ENCODE measurements at places on chromosomes 12 and 14.
A peak's percentile ranks its signal among the peaks of the same experiment; 100 is the strongest.

GRCh38 chr14:57275023-57275664, 6.4 kb downstream of the AP5M1 start:
- DNase-seq = no peak

GRCh38 chr12:129331356-129332085, 478.2 kb downstream of the GLT1D1 start:
- no peak for DNase-seq

DNA sequence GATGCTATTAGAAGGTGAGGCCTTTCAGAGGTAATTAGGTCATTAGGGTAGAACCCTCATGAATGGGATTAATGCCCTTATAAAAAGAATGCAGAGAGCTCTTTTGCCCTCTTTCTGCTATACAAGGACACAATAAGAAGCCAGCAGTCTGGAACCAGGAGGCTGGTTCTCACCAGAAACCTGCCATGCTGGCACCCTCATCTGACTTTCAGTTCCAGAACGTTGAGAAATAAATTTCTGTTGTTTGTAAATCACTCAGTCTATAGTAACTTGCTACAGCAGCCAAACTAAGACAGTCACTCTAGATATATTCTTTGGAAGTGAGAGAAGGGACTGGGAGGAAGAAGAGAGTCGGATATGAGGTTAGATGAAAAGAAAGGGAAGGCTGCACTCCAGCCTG, 125.0 kb upstream of the MYF6 start:
- DNase-seq = no peak

DNA sequence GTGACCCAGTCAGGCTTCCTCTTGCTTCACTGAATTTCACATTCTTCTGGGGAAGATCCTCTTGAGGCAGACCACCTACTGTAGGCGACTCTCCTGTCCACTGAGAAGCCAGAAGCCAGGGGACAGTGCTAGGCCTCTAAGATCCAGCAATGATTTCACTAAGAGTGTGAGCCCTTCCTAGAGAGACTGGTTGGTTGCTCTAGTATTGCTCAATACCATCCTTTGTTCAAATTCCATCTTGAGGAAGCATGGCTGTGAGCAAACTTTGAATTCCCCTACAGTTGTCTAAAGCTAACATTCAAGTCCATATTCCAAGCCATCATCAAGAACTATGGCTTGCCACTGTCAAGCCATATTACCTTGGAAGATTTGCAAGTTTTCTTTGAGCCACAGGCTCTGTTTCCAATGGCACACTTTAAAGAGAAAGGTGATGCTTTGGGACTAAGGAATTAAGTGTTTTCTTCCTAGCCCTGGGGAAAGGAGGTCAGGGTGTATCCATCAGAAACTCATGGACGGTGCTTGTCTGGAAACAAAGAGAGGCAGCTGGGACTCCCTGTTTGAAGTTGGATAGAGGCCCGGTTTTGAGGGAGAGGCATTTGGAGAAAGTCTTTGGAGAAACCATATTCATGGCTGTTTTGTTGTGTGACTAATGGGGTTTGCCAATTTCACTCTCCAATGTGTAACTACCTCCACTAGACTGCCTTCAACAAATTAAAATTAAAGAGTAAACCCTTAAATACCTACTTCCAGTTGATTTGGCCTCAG, 1217.9 kb downstream of the VRK1 start:
- DNase-seq = no peak

GRCh38 chr12:45010059-45010458, 40.8 kb downstream of the DBX2 start:
- DNase-seq = no peak

GRCh38 chr14:91580876-91581577, 70.9 kb upstream of the PPP4R3A start:
- DNase-seq = no peak

GRCh38 chr12:118328486-118329330, 44.0 kb downstream of the TAOK3 start:
- no peak for DNase-seq

DNA sequence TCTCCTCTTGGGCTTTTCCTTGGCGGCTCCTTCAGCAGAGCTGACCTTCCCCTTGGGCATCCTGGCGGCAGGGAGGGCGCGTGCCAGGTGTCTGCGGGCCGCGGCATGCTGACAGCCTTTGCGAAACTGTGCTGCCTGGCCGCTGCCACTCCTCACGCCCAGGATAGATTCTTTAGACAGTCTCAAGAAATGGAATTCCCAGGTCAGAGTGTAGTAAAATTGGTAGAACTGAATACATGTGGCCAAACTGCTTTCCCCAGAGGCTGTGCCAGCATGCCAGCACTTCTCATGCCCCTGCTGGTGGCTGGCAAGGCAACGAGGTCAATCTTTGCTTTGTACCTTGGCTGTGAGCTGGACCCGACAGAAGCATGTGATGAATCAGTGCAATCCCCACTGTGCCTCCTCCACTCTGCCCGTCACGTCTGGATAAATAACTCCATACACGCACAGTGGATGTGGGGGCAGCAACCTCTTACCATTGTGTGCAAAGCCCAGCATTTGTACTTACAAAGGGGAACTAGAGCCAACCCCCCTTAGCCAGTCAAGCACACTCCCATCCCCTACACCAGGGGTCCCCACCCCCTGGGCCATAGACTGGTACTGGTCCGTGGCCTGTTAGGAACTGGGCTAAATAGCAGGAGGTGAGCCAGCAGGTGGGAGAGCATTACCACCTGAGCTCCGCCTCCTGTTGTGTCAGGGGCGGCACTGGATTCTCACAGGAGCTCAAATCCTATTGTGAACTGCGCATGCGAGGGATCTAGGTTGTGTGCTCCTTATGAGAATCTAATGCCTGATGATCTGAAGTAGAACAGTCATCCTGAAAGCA, 90.9 kb downstream of the ACTN1 start:
- DNase-seq = no peak

GRCh38 chr12:51895378-51896135, 7.7 kb downstream of the ANKRD33 start:
- DNase-seq = no peak

DNA sequence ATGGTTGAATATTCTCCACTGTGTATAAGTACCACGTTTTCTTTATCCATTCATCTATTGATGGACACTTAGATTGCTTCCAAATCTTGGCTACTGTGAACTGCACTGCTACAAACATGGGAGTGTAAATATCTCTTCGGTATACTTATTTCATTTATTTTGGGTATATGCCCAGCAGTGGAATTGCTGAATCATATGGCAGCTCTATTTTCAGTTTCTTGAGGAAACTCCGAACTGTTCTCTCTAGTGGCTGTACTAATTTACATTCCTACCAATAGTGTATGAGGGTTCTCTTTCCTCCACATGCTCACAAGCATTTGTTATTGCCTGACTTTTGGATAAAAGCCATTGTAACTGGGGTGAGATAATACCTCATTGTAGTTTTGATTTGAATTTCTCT, 623.1 kb upstream of the LRFN5 start:
- DNase-seq = no peak

- DNase-seq = no peak
These were observed 28.5 kb downstream of the YARS2 start for GRCh38 chr12:32727237-32727636.

DNA sequence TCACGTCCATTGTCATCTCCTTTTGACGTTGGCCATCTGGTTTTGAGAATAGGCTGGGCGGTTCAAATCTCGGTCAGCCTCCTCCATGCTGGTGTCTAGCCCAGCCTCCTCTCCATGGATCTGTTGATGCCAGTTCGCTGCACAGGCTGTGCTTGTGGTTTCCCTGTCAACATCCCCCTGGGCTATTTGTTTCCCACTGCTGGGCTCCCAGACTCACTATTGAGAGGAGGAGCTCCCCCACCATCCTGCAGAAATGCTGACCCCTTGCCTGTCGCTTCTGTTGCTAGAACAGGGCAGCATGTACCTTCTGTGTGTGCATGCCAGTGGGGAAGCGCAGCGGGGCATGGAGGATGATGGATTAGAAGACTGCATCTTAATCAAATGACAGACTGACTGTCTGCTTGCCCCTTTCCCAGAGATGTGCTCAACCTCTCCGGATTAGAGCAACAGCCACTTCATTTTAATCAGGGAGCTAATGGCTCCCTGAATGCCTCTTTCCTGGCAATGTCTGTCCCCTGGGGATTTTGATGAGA, 170.5 kb downstream of the TSPAN9 start:
- no peak for DNase-seq

GRCh38 chr12:57580466-57580795, 10.6 kb upstream of the PIP4K2C start:
- DNase-seq = no peak

- no peak for DNase-seq
These were observed 110.9 kb downstream of the GPATCH2L start for GRCh38 chr14:76262641-76263040.

DNA sequence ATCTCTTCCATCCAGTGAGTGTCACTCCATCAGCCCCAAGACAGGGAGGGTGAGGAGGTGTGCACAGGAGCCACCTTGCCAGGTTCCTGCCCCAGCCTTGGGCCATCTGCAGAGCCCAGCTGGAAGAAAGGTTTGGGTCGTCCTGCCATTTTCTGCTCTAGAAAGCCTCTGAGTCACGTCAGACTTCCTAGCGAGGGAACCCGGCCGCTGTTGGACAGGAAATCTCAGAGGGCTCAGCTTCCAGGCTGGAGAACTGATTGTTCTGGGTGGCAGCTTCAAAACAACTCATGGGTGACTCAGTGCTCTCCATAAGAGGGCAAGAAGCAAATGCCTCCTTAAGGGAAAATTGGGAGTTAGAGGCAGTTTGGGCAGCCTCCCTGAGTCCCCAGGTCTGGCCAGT, 16.6 kb downstream of the HIP1R start:
- DNase-seq = peak; percentile 6

GRCh38 chr12:121346747-121347146, 5.5 kb downstream of the ANAPC5 start:
- DNase-seq = no peak

DNA sequence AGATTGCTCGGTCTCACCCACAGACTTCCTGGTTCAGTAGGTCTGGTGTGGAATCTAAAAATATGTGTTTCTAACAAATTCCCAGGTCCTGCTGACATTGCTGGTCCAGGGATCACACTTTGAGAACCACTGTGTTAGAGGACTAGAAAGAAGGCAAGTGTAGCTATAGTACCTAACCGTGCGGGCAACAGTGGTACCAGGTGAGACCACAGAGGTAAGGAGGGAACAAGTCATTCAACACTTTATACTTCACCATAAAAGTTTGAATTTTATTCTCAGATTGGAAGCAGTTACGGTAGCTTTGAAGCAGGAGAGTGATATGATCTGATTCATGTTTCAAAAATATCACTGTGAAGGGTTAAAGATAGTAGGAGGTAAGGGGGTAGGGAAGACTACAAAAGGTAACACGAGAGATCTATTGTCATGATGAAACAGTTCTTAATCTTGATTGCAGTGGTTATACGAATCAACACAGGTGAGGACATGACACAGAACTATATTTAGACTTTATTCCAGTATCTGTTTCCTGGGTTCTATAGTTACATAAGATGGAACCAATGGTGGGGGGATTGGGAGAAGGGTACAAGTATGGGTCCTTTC, 73.5 kb downstream of the CDK17 start:
- DNase-seq = no peak

DNA sequence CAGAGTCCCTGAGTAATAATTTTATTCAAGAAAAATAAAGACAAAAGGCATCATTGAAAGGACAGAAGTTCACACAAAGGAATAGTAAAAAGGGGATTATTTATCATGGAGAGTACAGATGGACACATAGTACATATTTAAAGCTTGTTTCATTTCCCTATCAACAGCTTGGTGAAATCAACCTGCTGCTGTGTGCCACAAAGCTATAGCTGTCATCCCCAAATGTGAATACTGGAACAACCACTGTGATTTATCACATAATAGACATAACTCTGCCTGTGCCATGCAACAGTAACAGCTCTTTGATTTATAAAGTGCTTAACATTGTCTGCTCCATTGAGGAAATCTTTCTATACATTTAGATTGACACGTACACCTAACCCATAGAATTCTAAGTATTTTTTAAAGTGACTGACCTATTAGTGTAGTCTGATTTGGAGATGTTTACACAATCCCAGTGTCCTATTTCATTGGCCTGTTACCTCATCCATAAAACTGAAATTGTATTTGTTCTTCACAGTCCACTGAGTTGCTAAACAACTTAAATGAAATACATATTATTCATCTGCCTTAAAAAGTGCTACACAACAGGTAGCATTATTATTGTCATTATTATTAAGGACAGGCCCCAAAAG, 3.3 kb downstream of the NEMF start:
- no peak for DNase-seq

GRCh38 chr14:95814363-95815225, 62.0 kb upstream of the TUNAR start:
- DNase-seq = no peak

DNA sequence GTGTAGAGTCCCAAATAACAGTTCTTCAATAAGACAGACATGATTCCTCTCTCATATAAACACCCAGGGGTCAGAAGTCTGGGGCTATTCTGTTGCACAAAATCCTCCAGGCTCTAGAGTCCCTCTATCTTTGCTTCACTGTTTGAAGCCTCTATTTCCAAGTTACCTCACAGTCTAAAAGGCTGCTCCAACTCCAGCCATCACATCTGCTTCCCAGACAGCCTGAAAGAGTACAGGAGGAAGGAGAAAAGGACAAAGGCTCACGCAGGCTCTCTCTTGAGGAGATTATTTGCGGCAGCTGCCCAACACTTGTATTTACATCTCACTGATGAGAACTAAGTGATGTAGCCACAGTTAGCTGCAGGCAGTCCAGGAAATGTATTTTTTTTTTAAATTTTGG, 6.4 kb downstream of the PAPLN start:
- no peak for DNase-seq

GRCh38 chr14:37122288-37122687, 50.1 kb downstream of the SLC25A21 start:
- no peak for DNase-seq

DNA sequence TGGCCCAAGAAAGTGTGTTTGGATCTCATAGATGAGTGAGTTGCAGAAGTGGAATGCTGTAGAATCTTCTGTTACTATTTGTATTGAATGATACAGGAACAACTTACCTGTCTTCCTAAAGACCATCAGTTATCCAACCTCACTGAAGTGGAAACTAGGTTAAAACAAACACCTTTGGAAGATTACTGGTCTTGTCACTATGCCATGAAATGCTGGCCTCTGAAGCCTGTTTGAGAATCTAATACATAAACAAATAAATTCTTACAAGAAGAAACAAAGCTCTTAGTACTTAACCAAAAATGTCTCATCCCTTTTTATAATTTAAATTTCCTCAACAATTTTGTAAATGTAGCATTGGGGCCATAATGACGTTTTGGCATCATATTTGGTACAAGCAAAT, 155.2 kb downstream of the FBXL14 start:
- no peak for DNase-seq

DNA sequence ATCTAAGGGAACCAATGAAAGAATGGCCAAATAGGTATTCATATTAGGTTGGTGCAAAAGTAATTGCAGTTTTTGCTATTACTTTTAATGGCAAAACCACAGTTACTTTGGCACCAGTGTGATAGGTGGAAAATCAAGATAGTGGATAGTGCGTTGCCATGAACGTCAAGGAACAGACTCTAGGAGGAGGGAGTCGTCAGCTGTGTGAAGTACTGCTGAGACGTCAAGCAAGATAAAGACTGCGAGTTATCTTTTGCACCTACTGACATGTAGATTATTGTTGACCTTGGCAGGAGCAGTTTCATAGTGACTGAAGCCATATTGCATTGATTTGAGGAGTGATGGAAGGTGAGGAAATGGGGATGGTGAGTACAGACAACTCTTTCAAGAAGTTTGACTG, 8.3 kb downstream of the YLPM1 start:
- no peak for DNase-seq
